Stimulated activated CD8-positive, alpha-beta memory T cell treated with anti-CD3 and anti-CD28 coated beads, Interleukin-7, amount 100 ng/mL, for 48 hours (primary cell): ENCODE measurements at places on chromosomes 3 and 15.

DNA sequence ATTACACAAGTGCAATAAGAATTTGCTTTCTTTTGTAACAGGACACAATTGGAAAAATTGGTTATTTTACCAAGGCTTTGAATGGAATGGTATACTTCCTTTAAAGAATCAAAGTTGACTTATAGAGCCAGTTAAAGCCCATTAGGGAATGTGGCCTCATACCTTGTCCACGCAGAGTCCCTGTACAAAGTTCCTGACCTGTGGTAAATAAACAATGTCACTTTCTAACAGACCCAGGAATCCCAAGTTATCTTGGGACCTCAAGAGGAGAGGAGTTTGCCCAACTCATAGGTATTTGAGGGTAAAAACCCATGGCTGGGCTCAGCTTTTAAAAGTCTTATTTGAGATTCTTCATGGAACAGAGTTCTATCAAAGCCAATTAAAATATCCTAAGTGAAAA is 12.0 kb upstream of the NUP210 start:
- no peak for DNase-seq

GRCh38 chr3:120854908-120855526 is 53.0 kb upstream of the STXBP5L start:
- no peak for DNase-seq

GRCh38 chr3:16378415-16378814 is 113.4 kb downstream of the OXNAD1 start:
- no peak for DNase-seq

DNA sequence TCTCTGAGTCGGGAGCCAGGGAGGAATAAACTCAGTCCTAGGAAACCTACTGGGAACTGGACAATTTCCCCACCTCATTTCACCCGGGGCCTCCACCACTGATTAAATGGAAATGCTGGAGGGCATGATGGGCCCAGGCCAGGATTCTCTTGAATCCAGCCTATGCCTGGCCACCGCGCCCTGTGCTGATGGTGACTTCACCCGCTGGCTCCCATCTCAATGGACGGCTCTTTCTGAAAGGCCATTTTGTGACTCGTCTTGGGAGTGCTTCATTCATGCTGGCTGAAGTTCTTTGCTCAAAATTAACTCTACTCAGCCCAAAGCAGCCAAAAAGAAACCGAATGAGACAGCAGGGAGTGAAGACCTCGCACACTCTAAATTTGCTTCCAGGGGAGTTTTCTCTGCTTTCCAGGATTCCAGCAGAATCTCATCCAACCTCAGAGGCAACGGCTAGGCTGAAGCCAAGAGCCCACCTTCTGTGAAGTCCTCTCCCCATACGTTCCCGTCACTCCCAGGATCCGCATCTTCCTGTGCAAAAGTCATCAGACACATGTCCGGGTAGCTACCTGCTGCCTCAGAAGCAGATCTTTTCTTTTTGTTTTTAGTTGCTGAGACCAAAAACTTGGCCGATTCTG is 266.0 kb upstream of the ICE2 start:
- no peak for DNase-seq

- no peak for DNase-seq
Measured at GRCh38 chr15:31262901-31263671, 63.5 kb upstream of the KLF13 start.

- no peak for DNase-seq
Measured at GRCh38 chr3:124296406-124296805, 304.5 kb upstream of the ROPN1 start.

- DNase-seq = no peak
Measured at GRCh38 chr3:60399861-60400845, 851.1 kb downstream of the FHIT start.

- DNase-seq = no peak
Measured at GRCh38 chr3:14148041-14148985, 23.5 kb downstream of the TMEM43 start.

DNA sequence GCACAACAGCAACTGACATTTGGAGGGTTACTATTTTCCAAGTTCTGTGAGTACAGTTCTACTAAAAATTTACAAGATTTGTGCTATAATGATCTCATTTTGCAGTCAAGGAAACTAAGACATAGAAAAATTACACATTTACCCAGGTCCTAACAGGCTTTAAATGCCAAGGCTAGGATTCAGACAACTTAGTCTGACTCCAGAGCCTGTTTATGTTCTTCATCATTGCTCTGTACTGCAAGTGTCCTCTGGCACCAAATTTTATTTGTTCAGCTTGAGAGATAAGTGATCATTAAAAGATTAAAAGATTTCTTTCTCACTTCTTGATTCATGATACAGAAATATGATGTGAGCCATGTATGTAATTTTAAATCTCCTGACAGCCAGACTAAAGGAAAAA is 290.8 kb downstream of the UBE2E2 start:
- no peak for DNase-seq
